CD8-positive, alpha-beta memory T cell (primary cell): ENCODE measurements at places on chromosomes 4 and X.

DNA sequence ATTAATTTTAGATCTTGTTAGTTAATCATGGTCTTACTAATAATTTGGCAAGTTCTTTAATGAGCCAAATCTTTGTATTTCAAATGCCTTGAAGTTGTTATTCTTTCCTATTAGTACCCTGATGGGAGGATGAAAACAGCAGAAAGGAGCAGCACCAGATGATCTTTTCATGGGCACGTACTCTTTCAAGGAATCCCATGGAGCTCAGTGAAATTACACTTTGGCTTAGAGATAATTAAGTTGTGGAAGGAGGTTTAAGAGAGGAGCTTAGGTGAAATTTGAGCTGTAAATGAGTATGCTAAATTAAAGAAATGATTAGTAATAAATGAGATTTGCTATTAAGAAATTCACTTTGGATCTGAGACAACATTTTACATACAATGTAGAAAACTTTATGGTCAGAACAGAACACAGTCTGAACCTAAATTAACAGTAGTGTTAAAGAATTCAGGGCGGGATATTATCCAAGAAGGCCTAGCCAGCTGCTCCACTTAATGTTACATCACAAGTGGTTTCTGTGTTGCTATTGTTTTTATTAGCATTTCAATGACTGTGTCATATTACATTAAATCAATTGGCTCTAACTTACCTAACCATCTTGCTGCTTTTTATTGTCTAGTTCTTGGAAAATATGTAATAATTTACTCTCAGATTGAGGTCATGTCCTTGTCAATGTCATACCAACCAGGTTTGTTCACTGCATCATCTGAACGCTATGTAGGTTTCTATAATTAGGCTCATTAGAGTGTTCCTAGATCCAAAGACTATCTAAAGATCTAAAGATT lies 3.9 kb downstream of the MTHFD2L start:
- H3K4me1 ChIP-seq: peaks cover 14% of the 10 kb centered on the region
- H3K27me3 ChIP-seq: no peaks in the 10 kb centered on the region
- DNase-seq: no peak
- H3K4me3 ChIP-seq: no peak overlapping the region

DNA sequence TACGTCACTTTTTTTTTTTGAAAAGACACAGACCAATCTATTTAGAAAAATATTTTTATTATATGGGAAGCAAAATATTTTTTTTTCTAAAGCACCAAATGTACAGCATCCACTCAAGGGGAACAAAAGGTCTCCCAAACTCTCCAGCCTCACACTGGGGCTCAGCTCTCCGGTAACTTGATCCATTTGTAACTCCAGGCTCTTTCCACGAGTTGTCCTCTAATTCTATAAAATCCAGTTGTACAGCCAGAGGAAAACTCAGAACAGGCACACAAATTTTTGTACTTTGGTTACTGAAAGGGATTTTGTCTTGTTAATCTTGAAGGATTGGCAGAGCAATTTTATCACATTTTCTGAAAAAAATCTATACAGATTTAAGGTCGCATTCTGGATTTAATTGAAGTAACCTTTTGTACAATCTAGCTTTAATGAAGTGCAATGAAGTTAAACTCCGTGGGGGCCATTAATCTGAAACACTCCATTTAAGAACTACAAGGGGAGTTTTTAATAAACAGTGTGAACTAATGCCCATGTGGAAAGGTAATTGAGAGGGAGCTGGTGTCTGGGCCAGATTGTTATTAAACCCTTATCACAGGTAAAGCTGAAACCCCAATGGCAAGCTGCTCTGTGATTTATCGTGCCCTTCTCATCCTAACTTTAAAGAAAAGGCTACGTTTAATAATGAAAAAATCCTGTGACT lies 161.2 kb upstream of the FRG1 start:
- H3K36me3 ChIP-seq: no peaks in the 10 kb centered on the region
- no peak overlapping the region for H3K27ac ChIP-seq
- H3K4me1 ChIP-seq: no peaks in the 10 kb centered on the region
- DNase-seq: no peak

DNA sequence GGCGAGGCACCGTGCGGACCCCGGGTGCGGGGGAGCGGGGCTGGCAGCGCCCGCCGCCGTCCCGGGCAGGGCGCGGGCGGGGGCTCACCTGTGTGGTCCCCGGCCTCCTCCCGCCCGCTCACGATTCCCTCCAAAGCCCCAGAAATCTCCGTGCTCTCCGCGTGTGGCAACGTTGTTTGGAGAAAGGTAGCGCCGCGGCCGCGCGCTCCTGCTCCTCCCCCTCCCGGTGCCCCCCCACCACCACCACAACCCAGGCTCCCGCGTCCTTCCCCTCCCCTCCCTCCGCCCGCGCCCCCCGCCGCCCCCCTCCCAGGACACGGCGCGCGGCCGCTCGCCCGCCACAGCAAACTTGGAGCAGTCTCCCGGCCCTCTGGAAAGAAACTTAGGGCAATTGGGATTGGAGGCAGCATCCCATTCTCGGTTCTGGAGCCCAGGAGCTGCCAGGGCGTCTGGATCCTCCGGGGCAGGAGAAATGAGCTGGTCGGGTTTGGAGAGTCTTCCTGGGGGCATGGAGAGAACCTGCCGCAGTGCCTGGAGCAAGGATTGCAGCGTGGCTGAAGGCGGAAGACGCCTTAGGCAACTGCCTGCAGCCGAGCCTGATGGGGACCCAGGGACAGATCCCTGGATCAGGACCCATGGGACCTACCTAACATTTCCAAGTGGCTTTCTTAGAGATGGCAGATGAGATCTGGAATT lies 855 bp downstream of the KLF3 start:
- peaks cover 50% of the 10 kb centered on the region for H3K4me1 ChIP-seq
- no peaks in the 10 kb centered on the region for H3K27me3 ChIP-seq
- DNase-seq: peak; percentile 62
- H3K36me3 ChIP-seq: no peaks in the 10 kb centered on the region
- peak overlapping the region; percentile 79 for H3K27ac ChIP-seq

GRCh38 chrX:39534949-39535348 lies 562.8 kb downstream of the BCOR start:
- H3K27me3 ChIP-seq: no peaks in the 10 kb centered on the region
- no peaks in the 10 kb centered on the region for H3K4me1 ChIP-seq
- no peaks in the 10 kb centered on the region for H3K36me3 ChIP-seq
- H3K27ac ChIP-seq: no peak overlapping the region

DNA sequence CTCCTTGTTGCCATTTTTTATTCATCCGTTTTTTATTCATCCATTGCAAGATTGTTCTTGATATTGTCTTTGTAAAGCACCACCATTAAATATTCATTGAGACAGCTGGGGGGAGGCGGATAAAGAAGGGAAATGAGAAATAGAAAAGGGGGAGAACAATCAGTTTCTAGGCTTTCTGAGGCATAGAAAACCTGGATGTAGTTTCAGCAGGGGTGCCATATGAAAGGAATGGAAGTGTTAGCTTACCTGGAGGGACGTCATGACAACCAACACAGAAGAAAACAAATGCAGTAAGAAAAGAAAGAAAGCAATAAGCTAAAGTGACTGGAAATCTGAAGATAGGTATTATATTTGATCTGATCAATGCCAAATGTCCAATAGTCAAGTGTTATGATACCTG lies 276.1 kb downstream of the GASK1B start:
- DNase-seq: no peak
- no peaks in the 10 kb centered on the region for H3K27me3 ChIP-seq
- no peaks in the 10 kb centered on the region for H3K4me1 ChIP-seq
- no peak overlapping the region for H3K4me3 ChIP-seq
- H3K27ac ChIP-seq: no peak overlapping the region

DNA sequence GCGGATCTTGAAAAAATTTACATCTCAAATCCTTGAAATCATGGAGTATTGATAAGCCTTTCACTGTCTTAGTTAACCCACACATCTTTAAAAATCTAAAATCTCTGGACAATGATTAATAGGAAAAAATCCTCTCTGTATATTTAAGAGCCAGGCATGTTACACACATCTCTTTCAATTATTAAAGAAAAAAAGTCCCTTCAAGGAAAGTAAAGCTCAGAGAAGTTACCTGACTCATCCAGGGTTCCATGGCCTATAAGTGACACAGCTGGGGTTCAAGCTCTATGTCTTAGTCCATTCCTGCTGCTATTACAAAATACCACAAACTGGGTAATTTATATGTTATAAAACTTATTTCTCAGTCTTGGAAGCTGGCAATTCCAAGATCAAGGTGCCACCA lies 14.2 kb upstream of the FGF16 start:
- no peaks in the 10 kb centered on the region for H3K27me3 ChIP-seq
- no peak for DNase-seq
- H3K36me3 ChIP-seq: no peaks in the 10 kb centered on the region
- no peak overlapping the region for H3K4me3 ChIP-seq
- no peaks in the 10 kb centered on the region for H3K4me1 ChIP-seq
- no peak overlapping the region for H3K27ac ChIP-seq

DNA sequence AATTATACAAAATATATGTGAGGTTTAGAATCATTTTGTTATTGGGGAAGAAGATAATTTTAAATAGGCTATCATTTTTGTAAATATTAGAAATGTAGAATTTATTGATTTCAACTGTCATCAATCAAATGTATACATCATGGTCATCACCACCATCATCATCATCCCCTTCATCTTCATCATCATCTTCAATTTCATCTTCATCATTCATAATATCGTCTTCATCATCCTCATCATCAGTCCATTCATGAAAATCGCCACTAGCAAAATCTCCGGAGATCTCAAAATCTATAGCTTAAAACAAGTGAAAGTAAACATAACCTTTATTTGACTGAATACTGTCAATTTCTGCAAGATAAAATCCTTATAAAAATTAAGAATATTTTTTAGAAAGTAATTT lies 499.5 kb downstream of the SPOCK3 start:
- H3K36me3 ChIP-seq: no peaks in the 10 kb centered on the region
- no peaks in the 10 kb centered on the region for H3K4me1 ChIP-seq
- DNase-seq: no peak

GRCh38 chr4:83870328-83870950 lies 334.5 kb downstream of the GPAT3 start:
- H3K36me3 ChIP-seq: no peaks in the 10 kb centered on the region
- no peak overlapping the region for H3K27ac ChIP-seq
- H3K4me1 ChIP-seq: no peaks in the 10 kb centered on the region
- H3K27me3 ChIP-seq: no peaks in the 10 kb centered on the region

DNA sequence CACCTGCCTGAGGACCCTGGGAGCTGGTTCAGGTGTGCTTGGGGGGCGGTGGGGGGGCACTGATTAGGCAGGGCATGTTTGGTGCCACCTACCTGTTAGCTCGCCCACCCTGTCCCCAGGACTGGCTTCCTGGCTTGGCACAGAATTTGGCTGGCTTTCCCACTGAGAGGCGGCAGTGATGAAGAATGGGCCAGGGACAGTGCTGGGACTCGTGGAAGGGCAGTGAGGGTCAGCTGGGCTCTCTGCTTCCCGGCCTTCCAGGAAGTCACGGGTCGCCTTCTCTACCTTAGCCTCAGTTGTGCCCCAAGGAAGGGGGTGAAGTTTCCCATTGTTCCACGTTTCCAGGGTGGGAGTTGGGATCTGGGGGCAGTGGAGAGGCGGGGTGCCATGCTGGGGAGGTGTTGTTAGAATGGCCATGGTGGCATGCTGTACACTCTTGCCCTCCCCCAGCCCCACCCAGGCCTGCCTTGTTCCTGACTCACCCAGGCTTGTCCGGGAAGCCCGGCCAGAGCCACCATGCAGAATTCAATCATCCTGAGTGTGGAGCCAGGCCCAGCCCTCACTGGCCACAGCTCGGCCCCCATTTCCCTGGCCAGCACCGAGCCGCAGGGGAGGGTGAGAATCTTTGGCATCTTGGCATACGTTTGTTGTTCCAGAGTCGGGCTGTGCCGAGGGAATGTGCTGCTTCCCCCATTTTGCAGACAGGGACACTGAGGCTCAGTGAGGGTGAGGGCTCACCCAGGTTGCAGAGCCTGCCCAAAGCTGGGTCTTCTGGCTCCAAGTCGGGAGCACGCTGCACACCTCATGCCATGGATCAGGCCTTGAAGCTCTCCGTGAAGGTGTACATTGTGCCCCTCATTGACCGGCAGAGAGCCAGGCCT lies 21.9 kb upstream of the GPR78 start:
- no peak overlapping the region for H3K4me3 ChIP-seq
- H3K27me3 ChIP-seq: no peaks in the 10 kb centered on the region
- H3K36me3 ChIP-seq: no peaks in the 10 kb centered on the region

DNA sequence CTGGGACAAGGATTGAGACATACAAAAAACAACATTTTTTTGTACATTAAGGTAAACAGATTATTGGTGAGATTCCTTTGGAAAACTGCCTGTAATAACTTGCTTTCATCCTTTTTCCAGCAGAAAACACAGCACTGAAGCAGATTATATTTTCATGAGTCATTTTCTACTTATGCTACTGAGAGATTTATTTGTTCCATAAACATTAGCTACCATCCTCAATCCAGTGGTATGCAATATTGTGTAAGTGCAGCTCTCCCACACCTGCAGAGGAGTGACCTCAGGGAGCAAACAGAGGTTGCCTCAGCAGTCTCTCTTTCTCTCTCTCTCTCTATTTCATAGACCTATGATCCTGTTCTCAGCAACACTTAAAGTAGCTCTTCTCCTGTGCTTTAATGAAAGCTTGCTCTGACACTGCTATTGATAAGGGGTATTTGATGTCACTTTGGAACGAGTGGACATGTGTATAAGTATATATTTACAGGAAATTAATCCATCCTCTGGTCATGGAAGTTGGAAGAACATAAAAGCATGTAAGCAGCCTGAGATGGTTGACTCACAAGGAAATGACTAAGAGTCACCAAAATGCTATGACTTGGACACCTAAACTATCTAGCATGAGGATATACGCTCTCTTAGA lies 163.7 kb upstream of the SPANXC start:
- no peaks in the 10 kb centered on the region for H3K36me3 ChIP-seq
- no peaks in the 10 kb centered on the region for H3K27me3 ChIP-seq
- no peaks in the 10 kb centered on the region for H3K4me1 ChIP-seq
- DNase-seq: no peak
- no peak overlapping the region for H3K27ac ChIP-seq
